ENCODE measurements at places on chromosomes 4 and X.

- no peak for DNase-seq
Observed at GRCh38 chr4:151865312-151865711, 104.5 kb upstream of the GATB start.

DNA sequence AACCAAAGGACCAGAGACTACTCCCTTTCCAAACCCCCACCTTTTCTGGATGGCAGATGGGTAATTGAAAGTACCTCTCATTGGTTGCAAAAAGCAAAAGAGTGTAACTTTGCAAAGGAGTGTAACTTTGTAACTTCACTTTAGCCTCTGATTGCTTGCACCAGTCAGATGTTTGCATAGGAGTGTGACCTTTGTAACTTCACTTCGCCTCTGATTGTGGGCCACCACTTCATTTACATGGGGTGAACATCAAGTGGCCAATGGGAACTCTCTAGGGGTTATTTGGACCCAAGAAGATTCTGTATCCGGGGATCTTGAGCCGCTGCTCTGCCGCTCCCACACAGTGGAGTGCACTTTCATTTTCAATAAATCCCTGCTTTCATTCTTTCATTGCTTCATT, 9.9 kb upstream of the SLC25A43 start:
- no peak for DNase-seq

DNA sequence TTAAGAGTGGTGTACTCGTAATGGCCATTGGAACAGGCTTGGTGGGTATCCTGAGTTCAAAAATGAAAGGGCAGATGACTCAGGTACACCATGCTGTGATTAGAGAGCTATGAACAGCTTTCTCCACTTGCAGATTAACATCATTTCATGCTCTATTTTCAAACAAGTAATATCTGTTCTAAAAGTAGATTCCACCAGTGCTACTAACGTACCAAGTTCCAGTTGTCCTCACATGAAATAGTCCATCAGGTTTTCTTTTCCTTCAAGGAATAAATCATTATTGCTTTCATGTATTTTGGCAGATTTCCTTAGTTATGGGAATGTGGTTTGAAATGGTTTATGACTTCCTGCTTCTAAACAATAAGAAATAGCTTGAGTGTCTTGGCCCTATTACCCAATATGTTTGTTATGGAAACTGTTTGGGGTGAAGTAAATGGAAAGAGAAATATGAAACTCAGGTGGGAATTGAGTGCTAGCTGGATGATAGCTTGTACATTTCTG, 49.9 kb downstream of the PCDH7 start:
- no peak for DNase-seq

- DNase-seq = no peak
Observed at GRCh38 chrX:152845618-152846240, 14.9 kb downstream of the NSDHL start.

- no peak for DNase-seq
Observed at GRCh38 chr4:94603170-94603747, 151.5 kb downstream of the PDLIM5 start.

DNA sequence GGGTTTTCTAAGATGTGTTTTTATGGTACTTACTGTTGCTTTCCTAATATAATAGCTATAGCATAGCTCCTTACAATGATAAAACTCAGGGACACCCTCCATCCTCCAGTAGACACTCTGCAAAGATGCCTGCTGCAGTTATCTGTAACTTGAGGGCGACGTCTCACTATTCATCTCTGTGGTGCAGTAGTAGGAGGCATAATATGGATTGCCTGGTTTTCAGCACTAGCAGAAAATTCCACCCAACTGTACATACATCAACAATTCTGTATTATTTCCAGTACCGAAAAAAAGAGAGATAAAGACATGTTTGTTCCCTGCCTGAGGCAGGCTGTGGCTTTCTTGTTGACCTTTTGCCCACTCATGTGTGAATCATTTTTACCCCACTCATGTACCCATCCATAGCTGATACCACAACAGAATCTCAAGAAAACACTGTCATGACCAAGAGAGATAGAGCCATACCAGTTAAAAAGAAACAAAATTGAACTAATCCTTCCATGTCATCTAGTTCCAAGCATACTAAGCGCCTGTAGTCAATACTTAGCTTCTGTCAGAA, 220.1 kb downstream of the RAB28 start:
- DNase-seq = no peak

- no peak for DNase-seq
Observed at GRCh38 chr4:119794681-119795080, 166.1 kb upstream of the PDE5A start.

DNA sequence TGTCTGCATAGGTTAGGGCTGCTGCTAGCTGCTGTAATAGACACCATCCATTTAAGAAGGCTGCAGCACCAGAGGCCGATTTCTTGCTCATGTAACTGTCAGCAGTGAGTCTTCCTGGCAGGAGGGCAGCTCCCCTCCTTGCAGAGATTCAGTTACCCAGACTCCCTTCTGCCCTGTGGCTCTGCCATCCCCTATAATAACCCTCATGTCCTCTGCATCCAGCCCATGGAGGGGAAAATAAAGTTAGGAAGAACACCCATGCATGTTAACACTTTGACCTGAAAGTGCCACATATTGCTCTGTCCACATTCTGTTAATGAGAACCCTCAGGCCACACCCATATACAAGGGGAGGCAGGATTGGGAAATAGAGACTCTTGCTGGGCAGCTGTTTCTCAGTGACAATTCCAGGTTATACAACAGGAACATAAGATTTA, 5.4 kb downstream of the STBD1 start:
- DNase-seq = no peak

- peak; percentile 2 for DNase-seq
Observed at GRCh38 chr4:14871676-14872430, 130.4 kb upstream of the CPEB2 start.

DNA sequence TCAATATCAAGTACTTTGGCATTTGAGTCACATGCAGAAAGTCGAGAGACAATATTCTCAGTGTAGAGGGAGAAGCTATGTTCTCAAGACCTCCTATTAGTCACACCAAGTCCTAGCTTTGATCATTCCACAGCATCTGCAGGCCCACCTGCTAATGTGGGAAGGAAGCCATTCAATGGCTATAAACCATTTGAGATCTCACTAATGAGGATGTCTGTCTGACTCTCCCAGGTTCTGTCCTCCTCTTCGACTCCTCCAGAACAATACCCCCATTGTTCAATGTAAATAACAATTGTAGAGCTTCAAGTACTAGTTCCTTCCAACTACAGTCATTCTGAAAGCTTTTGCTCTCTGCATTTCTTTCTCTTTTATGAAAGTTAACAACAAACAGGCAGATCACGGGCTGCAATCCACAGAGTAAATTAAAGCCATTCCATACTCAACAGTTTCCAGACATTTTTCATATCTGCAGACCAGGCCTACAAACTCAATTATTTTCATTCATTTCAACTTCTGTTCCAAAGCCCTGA, 140.2 kb upstream of the EDNRA start:
- no peak for DNase-seq

DNA sequence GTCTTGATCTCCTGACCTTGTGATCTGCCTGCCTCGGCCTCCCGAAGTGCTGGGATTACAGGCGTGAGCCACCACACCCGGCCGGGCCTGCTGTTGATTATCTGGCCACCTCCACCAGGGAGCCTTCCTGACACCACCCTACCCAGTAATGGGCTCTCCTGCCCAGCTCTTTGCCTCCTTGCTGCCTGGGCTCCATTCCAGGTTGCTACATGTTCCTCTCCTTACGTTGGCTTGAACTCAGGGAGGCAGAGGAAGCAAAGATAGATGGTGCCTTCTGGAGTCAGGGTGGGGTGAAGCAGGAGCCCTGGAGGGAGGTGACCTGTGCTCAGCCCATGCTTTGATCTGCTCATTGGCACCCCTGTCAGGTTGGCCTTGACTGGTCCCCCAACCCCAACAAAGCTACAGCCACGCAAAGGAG, 26.3 kb downstream of the FLNA start:
- DNase-seq = no peak

DNA sequence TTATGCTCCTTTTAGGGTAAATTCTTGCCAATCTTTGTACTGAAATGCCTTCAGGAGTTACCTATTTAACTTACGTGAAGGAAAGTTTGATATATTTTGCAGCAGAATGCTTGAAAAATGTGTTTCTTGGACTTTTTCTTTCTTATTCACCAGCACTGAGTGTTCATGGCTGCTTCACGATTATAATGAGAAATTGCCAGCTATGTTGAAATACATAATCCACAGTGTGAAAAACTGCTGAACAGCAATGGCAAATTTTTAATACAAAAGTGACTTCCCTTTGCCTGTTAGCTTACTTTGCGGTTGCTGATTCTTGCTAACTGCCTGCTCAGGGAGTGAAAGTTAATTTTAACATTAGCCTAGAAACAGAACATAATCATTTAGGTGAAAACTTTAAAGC, 153.8 kb upstream of the SLC4A4 start:
- no peak for DNase-seq

DNA sequence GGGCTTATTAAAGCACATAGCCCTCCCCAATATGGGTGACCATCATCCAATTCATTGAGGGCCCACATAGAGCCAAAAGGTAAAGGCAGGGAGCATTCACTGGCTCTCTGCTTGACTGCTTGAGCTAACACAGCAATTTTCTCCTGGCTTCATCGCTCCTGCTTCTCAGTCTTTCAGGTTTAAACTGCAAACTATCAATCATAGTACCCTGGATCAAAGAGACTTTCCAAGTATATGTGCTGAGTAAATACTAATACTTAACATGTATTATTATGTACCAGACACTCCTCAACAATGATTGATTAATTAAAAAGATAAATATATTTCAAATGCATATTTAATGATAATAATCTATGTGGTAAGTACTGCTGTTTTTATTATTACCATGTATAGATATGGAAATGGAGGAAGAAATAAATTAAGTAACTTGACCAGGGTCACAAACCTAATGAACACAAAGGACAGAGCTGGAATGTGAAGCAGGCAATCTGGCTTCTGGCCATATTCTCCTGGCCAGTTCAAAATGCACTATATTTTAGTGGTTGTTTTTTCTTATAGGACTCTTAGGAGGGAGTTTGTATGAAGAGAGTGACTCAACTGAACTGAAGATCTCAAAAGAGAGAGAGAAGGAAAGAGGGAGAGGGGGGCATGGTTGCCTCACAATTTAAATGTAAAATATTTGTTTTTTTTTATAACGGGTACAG, 1197.3 kb downstream of the TECRL start:
- no peak for DNase-seq

- DNase-seq = no peak
Observed at GRCh38 chr4:160537681-160538080, 1434.8 kb downstream of the RAPGEF2 start.

- DNase-seq = no peak
Observed at GRCh38 chr4:2458546-2459491, 10.1 kb upstream of the RNF4 start.

- no peak for DNase-seq
Observed at GRCh38 chrX:10630320-10630719, 9.9 kb upstream of the MID1 start.

DNA sequence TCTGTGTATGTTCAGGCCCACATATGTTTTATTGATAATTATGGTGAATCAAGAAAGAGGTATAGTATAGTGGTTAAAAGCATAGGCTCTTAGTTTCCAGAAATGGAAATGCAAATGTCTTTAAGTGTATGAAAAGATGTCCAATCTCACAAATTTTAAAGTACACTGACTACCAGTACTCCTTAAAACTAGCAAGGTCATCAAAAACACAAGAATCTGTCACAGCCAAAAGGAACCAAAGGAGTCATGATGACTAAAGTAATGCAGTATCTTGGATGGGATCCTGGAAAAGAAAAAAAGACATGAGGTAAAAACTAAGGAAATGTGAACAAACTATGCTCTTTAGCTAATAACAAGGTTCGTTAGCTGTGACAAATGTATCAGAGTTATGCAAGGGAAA, 661 bp upstream of the RBM41 start:
- no peak for DNase-seq

GRCh38 chrX:30888526-30889146, 418 bp downstream of the TAB3 start:
- DNase-seq = no peak

- no peak for DNase-seq
Observed at GRCh38 chr4:40552536-40552935, 77.1 kb downstream of the RBM47 start.

- DNase-seq = no peak
Observed at GRCh38 chr4:187770345-187770744, 225.2 kb upstream of the ZFP42 start.

DNA sequence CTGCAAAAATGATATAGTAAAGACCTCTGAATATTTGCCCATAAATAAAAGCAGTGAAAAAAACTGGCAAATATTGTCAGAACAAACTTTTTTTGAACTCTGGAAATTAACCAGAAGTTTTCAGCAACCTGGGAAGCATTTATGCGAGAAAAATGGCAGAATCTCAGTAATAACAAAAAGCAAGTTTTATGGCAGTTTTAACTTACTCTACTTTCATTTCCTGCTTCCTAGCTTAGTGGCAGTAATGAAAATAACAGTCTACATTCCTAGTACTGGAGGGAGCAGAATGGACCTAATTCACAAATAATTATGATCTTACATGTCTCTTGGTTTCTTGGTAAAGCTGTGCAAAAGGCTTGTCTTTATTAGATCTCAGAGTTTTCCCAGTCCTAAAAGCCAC, 460.1 kb downstream of the NAF1 start:
- no peak for DNase-seq

GRCh38 chrX:13511241-13511943, 58.0 kb upstream of the EGFL6 start:
- no peak for DNase-seq

DNA sequence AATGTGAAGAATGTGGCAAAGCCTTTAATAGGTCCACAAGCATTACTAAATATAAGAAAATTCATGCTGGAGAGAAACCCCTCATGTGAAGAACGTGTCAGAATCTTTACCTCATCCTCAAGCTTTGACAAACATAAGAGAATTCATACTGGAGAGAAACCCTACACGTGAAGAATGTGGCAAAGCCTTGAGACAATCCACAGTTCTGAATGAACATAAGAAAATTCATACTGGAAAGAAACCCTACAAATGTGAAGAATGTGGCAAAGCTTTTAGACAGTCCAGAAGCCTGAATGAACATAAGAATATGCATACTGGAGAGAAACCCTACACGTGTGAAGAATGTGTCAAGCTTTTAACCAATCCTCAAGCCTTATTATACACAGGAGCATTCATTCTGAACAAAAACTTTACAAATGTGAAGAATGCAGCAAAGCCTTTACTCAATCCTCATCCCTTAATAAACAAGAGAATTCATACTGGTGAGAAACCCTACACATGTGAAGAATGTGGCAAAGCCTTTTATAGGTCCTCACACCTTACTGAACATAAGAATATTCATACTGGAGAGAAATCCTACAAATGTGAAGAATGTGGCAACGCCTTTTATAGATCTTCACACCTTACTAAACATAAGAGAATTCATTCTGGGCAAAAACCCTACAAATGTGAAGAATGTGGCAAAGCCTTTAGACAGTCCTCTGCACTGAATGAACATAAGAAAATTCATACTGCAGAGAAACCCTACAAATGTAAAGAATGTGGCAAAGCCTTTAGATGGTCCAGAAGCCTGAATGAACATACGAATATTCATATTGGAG, 51.1 kb downstream of the ZNF732 start:
- no peak for DNase-seq

GRCh38 chrX:19256986-19257385, 86.7 kb upstream of the PDHA1 start:
- no peak for DNase-seq

GRCh38 chrX:101564651-101565050, 14.3 kb downstream of the ARMCX1 start:
- no peak for DNase-seq
